Activated naive CD8-positive, alpha-beta T cell treated with anti-CD3 and anti-CD28 coated beads, Interleukin-2, amount 50 U/mL, for 24 hours (primary cell): ENCODE measurements at places on chromosomes 7 and 10.
A peak's percentile ranks its signal among the peaks of the same experiment; 100 is the strongest.

- peak; percentile 61 for DNase-seq
Observed at GRCh38 chr7:44073664-44074348, 8.4 kb upstream of the PGAM2 start.

DNA sequence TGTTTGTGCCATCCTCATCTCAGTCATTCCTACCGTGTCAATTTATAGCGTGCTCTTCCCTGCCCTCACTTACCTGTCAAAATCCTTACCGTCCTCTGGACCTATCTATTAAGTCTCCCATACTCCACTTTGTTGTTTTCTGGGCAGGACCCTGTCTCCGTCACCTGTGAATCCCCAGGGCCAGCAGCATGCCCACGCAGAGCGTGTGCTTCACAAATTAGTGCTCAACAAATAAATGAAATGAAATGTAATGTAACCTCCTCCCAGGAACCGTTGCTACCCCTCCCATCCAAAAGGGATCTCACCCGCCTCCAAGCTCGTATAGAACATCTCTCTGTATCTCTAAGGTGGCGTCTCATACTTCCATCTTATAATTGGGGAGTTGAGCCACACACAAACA, 589.9 kb upstream of the MGMT start:
- DNase-seq: no peak

GRCh38 chr7:56033671-56034432, 17.4 kb downstream of the PSPH start:
- DNase-seq: peak; percentile 71

GRCh38 chr7:36945612-36946400, 221.5 kb upstream of the AOAH start:
- DNase-seq: no peak

- DNase-seq: peak; percentile 88
Observed at GRCh38 chr7:150448789-150449147, 1.7 kb upstream of the GIMAP8 start.

DNA sequence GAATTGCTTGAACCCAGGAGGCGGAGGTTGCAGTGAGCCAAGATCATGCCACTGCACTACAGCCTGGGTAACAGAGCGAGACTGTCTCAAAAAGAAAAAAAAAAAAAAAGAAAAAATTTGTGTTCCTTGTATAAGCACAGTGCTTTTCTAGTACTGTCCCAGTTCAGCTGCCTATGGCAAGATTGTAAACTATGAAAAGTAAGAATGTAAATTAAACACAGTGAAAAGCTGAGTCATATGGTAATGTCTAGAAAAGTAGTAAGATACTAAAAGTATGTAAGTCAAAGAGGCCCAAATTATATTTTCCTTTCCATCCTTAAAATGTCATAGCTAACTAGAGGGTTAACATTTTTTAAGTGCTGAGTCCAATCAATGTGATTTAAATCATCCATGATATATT, 42.8 kb downstream of the RBM20 start:
- no peak for DNase-seq

- DNase-seq: no peak
Observed at GRCh38 chr7:134637934-134638719, 8.5 kb upstream of the BPGM start.

GRCh38 chr10:108911814-108912541, 1011.3 kb downstream of the XPNPEP1 start:
- DNase-seq: no peak

DNA sequence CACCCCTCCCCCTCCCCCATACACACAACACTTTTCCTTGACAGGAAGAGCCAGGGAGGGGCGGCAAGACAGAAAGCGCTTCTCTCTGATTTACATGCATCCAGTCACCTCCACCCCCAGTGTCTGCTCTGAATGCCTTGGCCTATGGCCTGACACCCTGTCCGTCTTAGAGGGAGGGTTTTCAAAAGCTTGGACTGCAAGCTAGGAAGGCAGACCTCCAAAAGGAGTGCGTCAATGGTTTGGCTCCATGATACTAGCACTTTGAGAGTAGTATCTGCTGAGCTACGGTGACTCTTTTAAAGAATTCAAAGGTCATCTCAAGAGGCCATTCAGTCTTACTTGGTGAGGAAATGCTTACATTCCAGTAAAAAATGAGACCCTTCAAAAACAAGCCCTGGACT, 20.3 kb upstream of the PAX2 start:
- DNase-seq: no peak

DNA sequence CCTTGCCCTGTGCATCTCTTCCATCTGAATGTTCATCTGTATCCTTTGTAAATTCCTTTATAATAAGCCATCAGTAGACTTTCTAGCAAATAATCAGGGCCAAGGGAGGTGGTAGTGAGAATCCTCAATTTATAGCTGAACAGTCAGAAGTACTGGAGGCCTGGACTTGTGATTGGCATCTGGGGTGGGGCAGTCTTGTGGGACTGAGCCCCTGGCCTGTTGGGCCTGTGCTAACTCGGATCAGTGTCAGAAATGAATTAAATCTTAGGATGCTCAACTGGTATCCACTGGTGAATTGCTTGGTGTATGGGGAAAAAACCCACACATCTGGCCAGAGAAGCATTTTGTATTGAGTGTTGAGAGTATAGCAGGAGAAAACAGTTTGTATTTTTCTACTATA, 481.8 kb downstream of the GLRX3 start:
- no peak for DNase-seq

DNA sequence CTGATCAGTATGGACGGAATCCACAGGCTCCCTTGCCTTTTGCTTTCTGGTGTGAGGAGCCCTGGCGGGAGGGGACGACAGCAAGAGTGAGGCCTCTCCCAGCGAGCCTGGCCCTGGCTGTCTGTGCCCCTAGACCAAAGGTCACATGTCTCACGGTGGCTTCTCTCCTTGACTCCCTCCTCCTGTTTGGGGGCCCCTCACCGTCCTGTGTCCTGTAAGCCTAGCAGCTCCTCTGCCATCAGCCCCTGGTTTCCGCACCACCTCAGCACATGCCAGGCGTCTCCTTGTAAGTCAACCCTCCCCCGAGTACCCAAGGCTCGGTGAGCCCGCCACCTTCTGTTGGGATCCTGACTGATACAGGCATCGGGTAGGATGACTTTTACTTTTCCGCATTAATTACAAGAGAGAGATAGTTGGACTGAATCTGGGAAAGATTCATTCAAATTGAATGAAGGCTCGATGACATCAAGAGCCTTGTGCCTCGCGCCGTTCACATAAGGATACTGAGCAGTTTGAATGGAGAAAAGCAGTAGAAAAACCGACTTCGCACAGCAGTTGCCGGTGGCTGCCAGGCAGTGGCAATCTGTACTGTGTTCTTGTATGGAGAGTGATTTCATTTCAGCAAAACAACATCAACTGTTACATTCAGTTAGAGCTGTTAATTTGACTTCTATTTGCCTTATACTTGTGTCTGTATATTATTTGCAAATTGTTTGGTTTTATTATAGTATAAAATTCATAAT, 119.8 kb downstream of the XRCC2 start:
- no peak for DNase-seq

- no peak for DNase-seq
Observed at GRCh38 chr10:99316374-99316773, 12.8 kb upstream of the CNNM1 start.

DNA sequence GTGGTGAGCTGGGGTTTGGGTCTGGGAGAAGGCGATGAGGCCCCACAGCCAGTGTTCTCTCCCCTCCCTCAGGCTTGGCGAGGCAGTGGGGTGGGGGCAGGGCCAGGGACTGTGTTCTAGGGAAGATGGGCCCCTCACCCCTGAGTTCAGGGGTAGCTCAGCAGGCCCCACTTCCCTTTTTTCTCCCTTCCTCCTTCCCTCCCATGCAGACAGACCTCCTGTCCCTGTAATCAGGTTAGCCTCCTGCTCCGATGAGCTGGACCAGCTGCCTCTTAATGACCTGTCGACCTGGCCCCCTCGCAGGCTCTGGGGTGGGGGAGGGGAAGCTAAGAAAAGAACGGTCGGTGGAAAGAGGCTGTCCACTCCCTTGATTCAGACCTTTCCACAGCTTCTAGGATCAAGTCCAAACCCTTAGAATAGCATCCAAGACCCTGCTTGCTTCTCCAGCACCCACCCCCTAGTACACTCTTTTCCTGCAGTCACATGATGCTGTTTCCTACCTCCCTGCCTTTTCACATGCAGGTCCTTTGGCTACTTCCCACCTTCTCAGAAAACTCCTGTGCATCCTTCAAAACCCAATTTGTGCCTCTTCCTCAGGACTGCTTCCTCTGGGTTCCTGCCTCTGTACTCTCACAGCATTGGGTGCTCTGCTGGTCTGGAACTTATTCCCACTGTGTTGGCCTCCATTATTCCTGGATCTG, 64.1 kb downstream of the ZMIZ1 start:
- DNase-seq: no peak

DNA sequence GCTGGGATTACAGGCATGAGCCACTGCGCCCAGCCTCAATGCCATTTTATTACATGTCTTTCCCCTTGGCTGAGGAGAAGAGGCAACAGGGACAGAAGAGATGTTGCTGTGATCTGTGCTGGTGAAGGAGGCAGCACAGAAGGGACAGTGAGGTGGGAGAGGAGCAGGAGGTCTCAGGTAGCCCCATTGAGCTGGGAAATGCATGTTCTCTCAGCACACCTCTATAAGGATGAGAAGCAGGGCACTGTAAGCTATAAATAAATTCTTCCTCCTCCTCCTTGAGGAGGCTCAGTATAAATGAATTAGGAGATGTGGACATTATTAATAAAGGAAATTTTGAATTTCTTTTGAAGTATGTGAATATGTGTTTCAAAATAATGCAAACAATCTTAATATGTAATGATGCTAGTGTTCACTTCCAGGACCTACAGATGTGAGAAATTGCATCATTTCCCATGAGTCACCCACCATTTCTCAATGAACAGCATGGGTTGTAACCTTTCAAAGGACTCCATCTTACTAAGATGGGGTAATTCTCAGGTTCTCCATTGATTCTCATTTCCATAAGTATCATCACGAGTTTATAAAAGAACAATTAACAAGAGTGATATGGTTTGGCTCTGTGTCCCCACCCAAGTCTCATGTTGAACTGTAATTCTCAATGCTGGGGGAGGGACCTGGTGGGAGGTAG, 88.9 kb upstream of the ODAD2 start:
- no peak for DNase-seq

DNA sequence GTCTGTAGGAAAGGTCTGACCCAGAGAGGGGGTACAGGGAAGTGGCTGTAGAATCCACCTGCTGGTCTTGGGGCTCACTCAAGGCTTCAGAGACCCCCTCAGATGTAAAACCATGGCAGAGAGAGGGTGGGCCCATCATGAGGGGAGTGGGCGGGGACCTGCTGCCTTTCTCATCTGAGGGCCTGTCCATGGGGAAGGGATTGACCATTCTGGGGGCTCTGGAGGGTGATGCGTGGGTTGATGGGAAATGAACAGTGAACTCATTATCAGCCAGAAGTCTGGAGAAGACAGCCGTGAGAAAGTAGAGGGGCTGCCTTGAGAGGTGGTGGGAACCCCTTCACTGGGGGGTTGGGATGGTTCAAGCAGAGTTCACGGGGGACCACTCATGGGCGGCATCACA, 66.8 kb downstream of the MINDY4 start:
- DNase-seq: no peak

- DNase-seq: no peak
Observed at GRCh38 chr7:26583094-26583648, 281.2 kb downstream of the SKAP2 start.

DNA sequence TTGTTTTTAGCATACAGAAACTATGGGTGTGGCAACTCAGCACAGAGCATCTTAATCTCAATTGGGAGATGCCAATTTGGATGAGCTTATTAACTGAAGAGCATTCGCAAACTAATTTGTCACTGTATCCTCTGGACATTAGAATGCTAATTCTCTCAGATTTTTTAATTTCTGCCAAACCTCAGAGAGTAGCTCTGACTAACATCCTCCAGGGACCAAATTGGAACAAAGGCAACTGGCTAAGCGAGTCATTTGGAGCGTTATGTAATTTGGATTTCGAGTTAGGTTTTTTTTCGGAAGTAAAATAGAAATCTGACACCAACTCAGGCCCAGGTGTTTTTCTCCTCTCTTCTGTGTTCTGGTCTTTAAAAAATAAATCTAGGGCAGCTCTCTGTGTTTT, 201.9 kb downstream of the BMPER start:
- no peak for DNase-seq

GRCh38 chr10:3249307-3249889, 76.8 kb upstream of the PITRM1 start:
- no peak for DNase-seq

DNA sequence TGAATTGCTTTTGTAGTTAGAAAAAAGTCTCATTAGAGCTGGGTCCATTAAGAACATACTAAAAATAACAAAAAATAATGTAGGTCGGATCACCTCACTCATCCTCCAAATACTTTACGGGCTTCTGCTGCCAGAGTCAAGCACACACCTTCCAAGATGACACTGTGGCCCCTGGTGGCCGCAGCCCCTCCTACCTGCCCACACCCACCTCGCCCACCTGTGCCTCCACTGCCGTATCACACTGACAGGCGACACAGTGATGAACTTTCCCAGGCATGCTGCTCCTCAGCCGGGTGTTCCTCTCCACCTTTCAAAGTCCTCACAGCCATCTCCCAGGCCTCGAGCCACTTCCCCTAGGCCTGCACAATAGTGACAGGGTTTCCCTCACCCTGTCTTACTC, 60.9 kb downstream of the STK17A start:
- no peak for DNase-seq

DNA sequence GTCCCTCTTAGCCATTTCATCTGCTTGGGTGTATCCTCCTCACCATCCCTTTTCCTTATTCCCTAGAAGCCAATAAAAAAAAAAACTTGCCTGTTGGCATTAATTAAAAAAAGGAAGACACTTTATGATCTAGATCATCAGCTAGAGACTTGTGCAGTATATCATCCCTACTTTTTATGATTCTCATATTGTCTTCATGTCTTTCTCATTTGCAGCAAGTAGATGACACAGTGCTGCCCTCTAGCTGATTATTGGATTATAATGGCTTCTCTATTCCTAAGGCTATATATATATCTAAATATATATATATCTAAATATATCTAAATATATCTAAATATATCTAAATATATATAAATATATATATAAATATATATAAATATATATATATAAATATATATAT, 272.4 kb upstream of the LRGUK start:
- no peak for DNase-seq

DNA sequence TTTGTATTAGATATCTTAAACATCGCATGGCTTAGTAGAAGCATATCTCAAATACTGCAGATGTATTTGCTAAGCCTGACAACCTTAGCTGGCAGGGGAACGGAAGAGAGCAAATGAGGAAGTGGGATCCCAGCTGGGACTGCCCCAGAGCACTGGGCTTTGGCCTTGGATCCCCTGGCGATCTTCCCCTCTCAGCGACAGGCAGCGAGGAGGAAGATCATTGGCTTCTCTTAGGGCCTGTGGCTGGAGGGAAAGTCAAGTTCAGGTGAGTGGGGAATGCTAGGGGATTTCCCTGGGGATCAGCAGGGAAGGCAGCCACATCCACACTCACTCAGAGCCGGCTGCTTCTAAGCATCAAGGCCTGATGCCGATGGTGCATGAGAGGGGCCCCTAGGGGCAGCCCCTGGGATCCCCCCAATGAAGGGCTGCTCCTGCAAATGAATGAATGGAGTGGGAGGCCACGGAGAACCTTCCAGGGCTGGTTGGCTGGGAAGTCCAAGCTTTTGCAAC, 42.0 kb downstream of the LYZL2 start:
- DNase-seq: peak; percentile 14

- DNase-seq: peak; percentile 10
Observed at GRCh38 chr10:36534471-36535002, 590.9 kb upstream of the ANKRD30A start.

- no peak for DNase-seq
Observed at GRCh38 chr7:52285689-52286088, 749.7 kb upstream of the POM121L12 start.

- DNase-seq: no peak
Observed at GRCh38 chr10:104663076-104663475, 22.0 kb downstream of the SORCS3 start.

- no peak for DNase-seq
Observed at GRCh38 chr7:92944633-92945032, 108.3 kb upstream of the CDK6 start.
